ENCODE measurements at places on chromosomes 3 and 15.

GRCh38 chr3:14792691-14793121, 26.1 kb upstream of the FGD5 start:
- no peak for DNase-seq

DNA sequence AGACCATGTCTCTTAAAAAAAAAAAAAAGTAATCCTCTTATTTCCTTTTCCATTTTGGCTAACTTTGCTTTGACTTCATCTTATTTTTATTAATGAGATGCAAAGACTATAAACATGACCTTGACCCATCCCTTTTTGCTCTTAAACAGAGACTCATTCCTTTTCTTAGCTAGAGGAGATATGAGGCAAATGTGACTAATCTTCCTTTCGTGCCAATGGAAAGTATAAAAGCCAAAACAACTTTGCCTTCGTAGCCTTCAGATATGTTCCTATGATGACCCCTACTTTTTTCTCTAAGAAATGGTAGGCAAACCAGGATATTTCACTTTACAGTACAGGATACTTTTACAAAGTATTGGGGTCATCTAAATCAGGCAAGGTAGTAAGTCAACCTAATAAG, 36.9 kb upstream of the GOLGB1 start:
- DNase-seq = no peak

DNA sequence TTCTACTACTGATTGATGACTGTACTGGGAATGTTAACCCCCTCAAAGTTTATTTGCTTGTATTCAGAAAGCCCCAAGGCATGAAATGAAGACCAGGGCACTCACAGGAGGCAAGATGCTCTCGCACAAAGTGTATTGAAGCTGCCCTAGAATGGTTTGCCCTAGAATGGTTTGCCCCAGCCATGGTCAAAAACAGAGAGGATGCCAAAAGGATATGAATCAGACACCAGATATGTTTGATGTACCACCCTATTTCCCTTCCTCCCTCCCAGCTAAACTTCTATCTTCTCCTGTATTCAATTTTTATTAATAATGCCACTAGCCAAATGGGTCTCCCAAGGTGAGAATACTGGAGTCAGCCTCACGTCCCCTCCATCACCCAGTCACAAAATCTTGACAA, 101.3 kb downstream of the TMCO5A start:
- DNase-seq = no peak

- DNase-seq = no peak
These were observed at the start of gene ATP8B4 for GRCh38 chr15:50119063-50120040. ATP8B4 (minus strand) TSS chr15:50119233; CDS start chr15:50106966, 12,267 bp downstream.

Measured in stimulated activated CD4-positive, alpha-beta T cell treated with anti-CD3 and anti-CD28 coated beads, Interleukin-1b, Interleukin-23, amount 100 ng/mL, for 24 hours (primary cell).